A673 (cell line): ENCODE measurements at places on chromosomes 7 and 10.
A peak's percentile ranks its signal among the peaks of the same experiment; 100 is the strongest.

DNA sequence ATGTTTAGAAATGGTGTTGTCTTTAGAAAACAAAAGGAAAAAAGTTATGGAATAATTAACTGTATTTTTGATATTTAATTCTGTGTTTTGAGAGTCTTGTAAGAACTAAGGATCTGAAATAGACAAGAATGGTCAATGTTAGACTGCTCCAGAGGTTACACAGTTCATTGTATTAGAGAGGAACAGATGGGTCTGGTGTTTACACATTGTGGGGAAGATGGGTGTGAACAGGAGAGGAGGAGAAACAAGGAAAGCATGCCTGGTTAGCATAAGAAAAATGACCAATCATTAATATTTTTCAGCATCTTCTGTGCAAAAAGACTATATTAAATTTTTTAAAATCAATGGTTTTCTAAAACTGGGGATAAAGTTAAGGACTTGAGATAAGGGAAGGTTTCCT, 11.9 kb downstream of the MEOX2 start:
- H3K27me3 ChIP-seq, result peaks cover 51% of the 10 kb centered on the region
- H3K36me3 ChIP-seq, result no peaks in the 10 kb centered on the region
- no peak overlapping the region for H3K4me3 ChIP-seq
- no peaks in the 10 kb centered on the region for H3K4me1 ChIP-seq
- no peak overlapping the region for H3K27ac ChIP-seq
- DNase-seq, result no peak

DNA sequence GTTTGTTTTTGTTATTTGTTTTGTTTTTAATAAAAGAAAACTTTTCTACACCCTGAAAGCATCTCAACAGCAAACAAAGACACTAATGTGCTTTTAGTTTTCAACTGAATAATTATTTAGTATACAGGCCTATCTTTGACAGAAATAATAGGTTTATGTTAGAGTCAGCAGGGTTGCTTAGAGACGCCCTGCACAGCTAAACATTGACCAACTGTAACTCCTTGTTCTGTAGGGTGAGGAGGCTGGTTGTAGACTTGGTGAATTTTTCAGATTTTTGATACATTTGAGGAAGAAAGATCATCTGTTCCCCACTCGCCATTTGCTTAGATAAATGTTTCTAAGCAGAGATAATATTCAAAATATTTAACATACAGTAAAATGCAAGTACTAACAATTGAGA, 103.1 kb downstream of the CALCR start:
- H3K36me3 ChIP-seq, result no peaks in the 10 kb centered on the region
- H3K27ac ChIP-seq, result no peak overlapping the region
- no peaks in the 10 kb centered on the region for H3K4me1 ChIP-seq
- no peak for DNase-seq
- no peak overlapping the region for H3K4me3 ChIP-seq
- no peaks in the 10 kb centered on the region for H3K27me3 ChIP-seq

DNA sequence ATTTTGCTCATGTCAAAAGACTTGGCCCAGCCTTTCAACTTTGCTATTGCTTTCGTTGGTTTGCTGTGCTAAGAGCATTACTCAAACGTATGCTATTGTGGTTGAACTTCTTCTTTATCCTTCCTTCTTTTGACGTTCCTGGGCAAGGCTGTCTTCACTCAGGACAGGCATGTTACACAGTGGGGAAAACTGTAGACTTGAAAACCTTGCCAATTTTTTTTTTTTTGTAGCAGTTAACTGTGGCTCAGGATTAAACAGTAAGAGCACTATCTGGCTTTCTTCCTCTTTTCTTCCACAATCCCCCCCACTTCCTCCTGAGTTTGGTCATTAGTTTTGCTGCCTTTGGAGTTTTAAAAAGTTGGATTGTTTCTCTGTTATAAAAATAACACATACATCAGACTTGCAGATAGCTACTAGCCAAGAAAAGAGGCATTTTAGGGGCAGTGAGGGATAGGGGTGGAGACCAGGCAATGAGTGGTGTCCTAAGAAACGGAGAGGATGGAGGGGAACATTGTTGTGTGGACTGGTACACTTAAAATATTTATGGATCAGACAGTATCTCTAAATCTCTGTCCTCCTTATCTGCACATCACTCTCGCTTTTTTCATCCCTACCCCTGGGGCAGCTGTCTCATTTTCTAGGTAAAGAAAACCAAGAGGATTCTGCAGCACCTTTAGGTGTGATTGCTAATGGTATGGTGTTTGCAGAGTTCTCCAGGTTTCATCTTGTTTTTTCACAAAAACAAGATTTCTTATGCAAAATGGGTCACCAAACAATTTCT, 181.7 kb downstream of the LRMDA start:
- H3K36me3 ChIP-seq, result no peaks in the 10 kb centered on the region
- H3K27me3 ChIP-seq, result peaks cover 35% of the 10 kb centered on the region
- no peak overlapping the region for H3K27ac ChIP-seq
- DNase-seq, result no peak
- no peaks in the 10 kb centered on the region for H3K4me1 ChIP-seq

DNA sequence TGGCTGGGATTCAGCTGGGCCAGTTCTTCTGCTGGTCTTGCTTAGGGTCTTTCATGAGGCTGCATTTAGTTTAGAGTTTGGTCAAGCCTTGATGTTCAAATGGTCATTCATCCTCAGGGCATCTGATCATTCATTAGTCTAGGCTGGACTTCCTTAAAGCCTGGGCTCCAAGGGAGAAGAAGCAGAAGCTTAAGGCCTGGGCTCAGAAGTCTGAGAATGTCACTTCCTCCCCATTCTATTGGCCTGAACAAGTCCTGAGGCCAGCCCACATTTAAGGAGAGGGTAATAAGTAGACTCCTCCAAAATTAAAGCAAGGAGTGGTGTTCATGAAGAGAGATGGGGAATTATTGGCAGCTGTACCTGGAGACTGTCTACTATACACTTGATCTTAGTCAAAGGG, 193.2 kb upstream of the HABP2 start:
- no peaks in the 10 kb centered on the region for H3K27me3 ChIP-seq
- no peak overlapping the region for H3K27ac ChIP-seq
- no peak for DNase-seq
- no peaks in the 10 kb centered on the region for H3K36me3 ChIP-seq
- no peaks in the 10 kb centered on the region for H3K4me1 ChIP-seq

GRCh38 chr7:107474104-107474521, 4.3 kb downstream of the GPR22 start:
- no peak overlapping the region for H3K4me3 ChIP-seq
- no peaks in the 10 kb centered on the region for H3K36me3 ChIP-seq
- no peak for DNase-seq
- no peaks in the 10 kb centered on the region for H3K27me3 ChIP-seq
- no peaks in the 10 kb centered on the region for H3K4me1 ChIP-seq

- peaks cover 4% of the 10 kb centered on the region for H3K36me3 ChIP-seq
- peak overlapping the region; percentile 3 for H3K27ac ChIP-seq
- H3K4me3 ChIP-seq, result no peak overlapping the region
- no peak for DNase-seq
- H3K4me1 ChIP-seq, result peaks cover 7% of the 10 kb centered on the region
Observed at GRCh38 chr10:68606918-68607317, 46.8 kb downstream of the TET1 start.

DNA sequence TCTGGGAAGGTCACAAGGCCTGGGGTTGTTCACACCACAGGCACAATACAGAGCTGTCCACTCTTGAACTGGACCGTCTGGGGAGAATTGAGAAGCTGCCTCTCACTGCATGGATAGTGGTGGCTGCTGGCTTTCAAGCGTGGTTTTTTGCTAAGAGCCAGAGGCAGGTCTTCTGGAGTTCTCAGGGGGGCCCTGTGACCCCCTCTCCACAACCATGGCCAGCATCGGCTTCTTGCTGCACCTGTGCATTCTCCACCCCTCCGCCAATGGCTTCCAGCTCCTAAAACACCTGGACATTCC, 140.3 kb downstream of the ADCY1 start:
- H3K4me3 ChIP-seq, result no peak overlapping the region
- H3K36me3 ChIP-seq, result no peaks in the 10 kb centered on the region
- H3K27ac ChIP-seq, result no peak overlapping the region
- no peaks in the 10 kb centered on the region for H3K4me1 ChIP-seq

- no peak for DNase-seq
- H3K36me3 ChIP-seq, result no peaks in the 10 kb centered on the region
- H3K27me3 ChIP-seq, result peaks cover 9% of the 10 kb centered on the region
- no peak overlapping the region for H3K4me3 ChIP-seq
Observed at GRCh38 chr7:135769005-135769802, 20.6 kb upstream of the FAM180A start.

- no peaks in the 10 kb centered on the region for H3K36me3 ChIP-seq
- DNase-seq, result no peak
- peaks cover 10% of the 10 kb centered on the region for H3K4me1 ChIP-seq
Observed at GRCh38 chr7:35726654-35727053, 31.7 kb upstream of the HERPUD2 start.

DNA sequence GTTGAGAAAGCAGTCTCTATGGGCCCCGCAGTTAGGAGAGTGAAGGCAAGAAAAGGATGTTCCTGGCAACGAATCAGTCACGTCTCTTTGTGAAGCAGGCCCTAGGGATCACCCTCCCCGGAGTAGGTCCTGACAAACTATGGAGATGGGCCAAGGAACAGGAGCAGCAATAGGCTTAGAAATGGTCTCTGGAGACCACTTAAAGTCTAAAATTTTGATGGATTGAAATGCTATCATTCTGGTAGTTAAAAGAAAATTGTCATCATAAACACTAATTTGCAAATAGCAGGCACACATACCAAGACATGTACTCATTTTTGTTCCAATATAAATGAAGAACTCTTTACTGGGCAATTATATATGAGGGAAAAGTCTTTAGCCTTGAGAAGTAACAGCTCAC, 123.5 kb downstream of the ITGB8 start:
- H3K27me3 ChIP-seq, result peaks cover 9% of the 10 kb centered on the region
- peaks cover 4% of the 10 kb centered on the region for H3K4me1 ChIP-seq
- no peaks in the 10 kb centered on the region for H3K36me3 ChIP-seq
- DNase-seq, result peak; percentile 72
- no peak overlapping the region for H3K4me3 ChIP-seq
- H3K27ac ChIP-seq, result no peak overlapping the region

- H3K27me3 ChIP-seq, result no peaks in the 10 kb centered on the region
- H3K4me3 ChIP-seq, result no peak overlapping the region
- peaks cover 35% of the 10 kb centered on the region for H3K4me1 ChIP-seq
- no peaks in the 10 kb centered on the region for H3K36me3 ChIP-seq
- no peak for DNase-seq
- no peak overlapping the region for H3K27ac ChIP-seq
Observed at GRCh38 chr7:122764902-122765301, 62.2 kb upstream of the RNF148 start.

- DNase-seq, result no peak
- peaks cover 8% of the 10 kb centered on the region for H3K4me1 ChIP-seq
- H3K36me3 ChIP-seq, result no peaks in the 10 kb centered on the region
- no peak overlapping the region for H3K27ac ChIP-seq
- H3K27me3 ChIP-seq, result no peaks in the 10 kb centered on the region
Observed at GRCh38 chr10:110985497-110986275, 66.3 kb downstream of the SHOC2 start.

GRCh38 chr10:119602241-119603095, 5.7 kb upstream of the TIAL1 start:
- H3K27ac ChIP-seq, result no peak overlapping the region
- no peak overlapping the region for H3K4me3 ChIP-seq
- peaks cover 6% of the 10 kb centered on the region for H3K4me1 ChIP-seq
- no peaks in the 10 kb centered on the region for H3K36me3 ChIP-seq

DNA sequence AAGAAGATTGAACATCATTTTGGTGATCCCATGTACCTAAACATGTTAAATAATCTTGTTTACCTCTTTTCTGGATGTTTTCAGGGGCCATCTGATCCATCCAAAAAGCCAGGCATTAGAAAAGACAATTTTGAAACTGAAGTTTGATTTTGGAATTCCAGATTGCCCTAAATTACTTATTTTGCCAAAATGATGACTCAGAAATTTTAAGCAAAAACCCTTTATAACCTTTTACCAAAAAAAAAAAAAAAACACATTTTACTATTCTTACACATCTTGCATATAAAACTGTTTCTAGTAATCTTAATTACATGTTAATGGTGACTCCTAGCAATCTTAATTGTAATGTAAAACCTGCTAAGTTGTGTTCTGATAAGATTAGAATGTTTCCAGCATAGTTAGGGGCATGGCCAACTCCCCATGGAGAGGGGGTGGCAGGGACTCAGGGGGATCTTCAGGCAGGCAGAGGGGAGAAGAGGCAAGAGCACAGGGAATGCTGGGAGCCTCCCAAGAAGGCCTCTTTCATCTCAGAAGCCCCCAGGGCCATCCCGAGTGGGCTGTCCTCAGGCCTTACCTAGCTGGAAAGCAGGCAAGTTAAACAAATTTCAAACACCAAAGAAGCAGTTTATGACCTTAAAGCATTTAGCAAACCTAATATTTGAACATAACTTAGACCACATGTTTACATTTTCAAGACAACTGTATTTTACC, 25.8 kb upstream of the AKR1C3 start:
- no peak overlapping the region for H3K4me3 ChIP-seq
- no peaks in the 10 kb centered on the region for H3K36me3 ChIP-seq
- no peak for DNase-seq
- no peak overlapping the region for H3K27ac ChIP-seq
- peaks cover 29% of the 10 kb centered on the region for H3K4me1 ChIP-seq

DNA sequence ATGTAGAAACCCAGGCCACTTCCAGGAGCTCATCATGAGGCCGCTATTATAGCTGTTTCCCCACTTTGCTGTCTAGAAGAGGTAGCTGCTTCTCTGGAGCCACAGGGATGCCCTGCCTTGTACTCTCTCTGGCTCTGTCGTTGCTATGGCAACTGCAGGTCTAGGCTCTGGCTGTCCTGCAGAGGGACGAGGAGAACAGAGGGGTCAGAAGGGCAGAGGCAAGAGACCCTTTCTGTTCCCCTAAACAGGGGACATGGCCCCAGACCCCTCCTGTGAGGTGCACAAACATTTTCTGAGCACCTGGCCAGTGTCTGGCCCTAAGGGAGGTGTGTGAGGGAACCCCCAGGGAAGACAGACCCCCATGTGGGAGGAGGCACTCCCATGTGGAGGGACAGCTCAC, 31.4 kb downstream of the ITPRIP start:
- H3K36me3 ChIP-seq, result peaks cover 5% of the 10 kb centered on the region
- H3K4me3 ChIP-seq, result no peak overlapping the region
- no peaks in the 10 kb centered on the region for H3K4me1 ChIP-seq
- no peak overlapping the region for H3K27ac ChIP-seq
- no peaks in the 10 kb centered on the region for H3K27me3 ChIP-seq
- DNase-seq, result no peak

- H3K4me3 ChIP-seq, result no peak overlapping the region
- H3K4me1 ChIP-seq, result peaks cover 9% of the 10 kb centered on the region
- no peak overlapping the region for H3K27ac ChIP-seq
- no peak for DNase-seq
- no peaks in the 10 kb centered on the region for H3K27me3 ChIP-seq
Observed at GRCh38 chr10:71606257-71607081, 113.1 kb downstream of the C10orf105 start.
